Cardiac muscle cell (in vitro differentiated cells and primary cell): ENCODE measurements at places on chromosomes 1 and 21. TPM values are rescaled to one million over a fixed set of nuclear protein-coding genes. Genes with fewer than 3 reads are reported as not detected.

- peak; percentile 89 for DNase-seq
Observed at GRCh38 chr1:17212487-17213121, 7.7 kb downstream of the PADI1 start.

LHX8 gene
- 0.18 and 0.35 TPM in 2 replicates for total RNA-seq

BGLAP gene
- 0.51 and 0.67 TPM in 2 replicates for total RNA-seq

DNA sequence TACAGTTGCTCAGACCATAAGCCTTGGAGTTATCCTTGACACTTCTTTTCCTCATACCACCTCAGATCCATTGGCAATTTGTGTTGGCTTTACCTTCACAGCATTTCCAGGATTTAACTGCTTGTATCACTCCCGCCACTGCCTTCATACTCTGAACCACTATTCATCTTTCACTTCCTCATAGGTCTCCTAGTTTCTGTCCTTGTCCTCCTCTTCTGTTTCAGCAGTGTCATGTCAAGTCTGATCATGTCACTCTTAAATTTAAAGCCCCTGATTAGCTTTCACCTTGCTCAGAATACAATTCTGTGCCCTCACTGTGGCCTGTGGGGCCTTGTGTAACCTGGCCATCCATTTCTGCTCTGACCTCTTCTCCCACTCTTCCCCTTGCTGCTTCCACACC is 34.7 kb upstream of the C1orf115 start:
- no peak for DNase-seq

DNA sequence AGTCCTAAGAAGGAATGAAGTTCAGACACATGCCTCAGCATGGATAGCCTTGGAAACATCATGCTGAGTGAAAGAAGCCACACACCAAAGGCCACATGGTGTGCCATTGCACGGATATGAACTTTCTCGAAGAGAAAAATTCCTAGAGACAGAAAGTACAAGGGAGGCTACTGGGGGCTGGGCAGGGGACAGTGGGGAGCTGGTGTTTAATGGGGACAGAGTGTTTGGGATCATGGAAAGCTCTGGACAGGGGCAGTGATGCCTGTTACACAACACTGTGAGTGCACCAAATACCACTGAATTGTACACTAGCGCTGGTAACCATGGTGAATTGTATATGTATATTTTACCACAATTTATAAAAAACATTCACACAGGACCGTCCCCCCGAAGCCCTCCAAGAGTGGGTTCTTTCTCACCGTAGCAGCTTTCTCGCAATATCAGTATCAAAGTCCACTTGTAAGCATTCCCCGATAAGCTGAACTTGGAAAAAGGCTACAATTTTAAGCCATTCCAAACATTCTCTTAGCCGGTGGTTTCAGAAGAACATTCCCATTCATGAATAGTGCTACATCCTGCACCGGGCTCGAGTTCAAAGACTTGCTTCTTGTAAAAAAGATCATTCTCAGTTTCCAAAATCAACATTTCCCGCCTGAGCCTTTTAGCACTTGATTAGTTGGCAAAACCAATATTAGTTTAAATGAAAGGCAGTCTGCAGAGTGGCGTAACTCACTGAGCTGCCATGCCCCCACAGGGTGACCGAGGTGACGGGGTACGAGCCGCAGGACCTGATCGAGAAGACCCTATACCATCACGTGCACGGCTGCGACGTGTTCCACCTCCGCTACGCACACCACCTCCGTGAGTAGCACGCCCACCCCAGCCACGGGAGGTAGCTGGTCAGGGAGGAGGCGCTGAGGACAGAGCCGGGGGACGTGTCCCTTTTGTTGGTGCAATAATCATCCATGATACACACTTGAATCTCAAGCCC is 31.7 kb downstream of the SIM2 start:
- no peak for DNase-seq

- DNase-seq: no peak
Observed at GRCh38 chr1:99748419-99748818, 18.0 kb downstream of the FRRS1 start.
